ENCODE measurements at places on chromosomes 7 and 10.

- no peak overlapping the region for H3K4me3 ChIP-seq
- no peaks in the 10 kb centered on the region for H3K36me3 ChIP-seq
- no peak for DNase-seq
- no peaks in the 10 kb centered on the region for H3K4me1 ChIP-seq
These were observed 141.5 kb downstream of the EXOC4 start for GRCh38 chr7:133394369-133394768.

- no peaks in the 10 kb centered on the region for H3K4me1 ChIP-seq
- H3K36me3 ChIP-seq, result no peaks in the 10 kb centered on the region
- no peak for DNase-seq
- H3K4me3 ChIP-seq, result no peak overlapping the region
- H3K27me3 ChIP-seq, result no peaks in the 10 kb centered on the region
These were observed 37.6 kb upstream of the NPSR1 start for GRCh38 chr7:34620425-34620824.

DNA sequence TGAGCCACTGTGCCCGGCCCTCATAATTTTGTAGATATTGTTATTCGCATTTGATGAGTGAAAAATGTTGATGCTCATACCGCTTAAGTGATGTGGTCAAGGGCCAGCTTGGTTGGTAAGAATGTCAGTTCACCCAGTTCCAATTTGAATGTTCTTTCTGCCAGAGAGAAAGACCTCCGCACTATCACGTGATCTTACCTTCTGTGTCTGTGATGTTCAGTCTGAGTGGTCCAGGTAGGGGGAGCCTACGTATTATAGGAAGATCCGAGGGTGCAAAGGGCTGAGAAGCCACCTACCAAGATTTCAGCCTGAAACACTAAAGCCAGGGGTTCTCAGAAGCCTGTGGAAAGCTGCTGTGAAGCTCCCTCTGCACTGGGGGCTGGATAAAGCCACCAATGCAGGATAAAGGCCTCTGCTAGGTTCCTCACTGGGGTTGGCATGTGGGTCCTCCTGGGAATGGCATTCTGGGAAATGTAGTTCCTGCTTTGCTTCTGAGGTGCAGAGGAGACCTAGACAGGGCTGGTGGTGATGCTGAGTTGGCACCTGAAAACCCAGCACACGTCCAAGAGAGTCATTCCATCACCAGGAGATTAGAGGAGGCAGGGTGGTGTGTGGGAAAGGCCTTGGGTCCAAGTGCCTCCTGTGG lies 64.7 kb upstream of the AOAH start:
- H3K27ac ChIP-seq, result no peak overlapping the region
- H3K4me3 ChIP-seq, result no peak overlapping the region
- no peaks in the 10 kb centered on the region for H3K36me3 ChIP-seq
- H3K4me1 ChIP-seq, result no peaks in the 10 kb centered on the region

DNA sequence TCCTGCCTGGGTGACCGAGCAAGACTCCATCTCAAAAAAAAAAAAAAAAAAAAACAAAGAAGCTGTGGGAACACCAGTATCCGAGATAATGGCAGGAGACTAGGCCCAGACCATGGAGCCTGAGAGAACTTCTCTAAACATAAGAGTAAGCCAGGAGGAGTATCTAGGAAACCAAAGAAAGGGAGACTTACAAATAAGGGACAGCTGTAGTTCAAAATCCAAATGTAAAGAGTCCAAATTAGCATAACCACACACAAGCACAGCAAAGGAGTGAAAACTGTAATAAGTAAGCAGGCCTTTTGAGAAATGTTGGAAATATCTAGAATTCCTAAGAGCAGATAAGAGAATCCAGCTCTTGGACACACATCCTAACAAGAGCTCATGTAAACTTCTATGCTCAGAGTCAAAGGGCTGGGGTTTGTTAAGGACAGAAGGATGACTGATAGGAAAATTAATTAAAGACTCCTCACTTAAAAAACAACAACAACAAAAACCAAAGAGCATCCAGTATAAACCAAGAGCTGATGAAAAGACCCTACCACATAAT lies 15.8 kb downstream of the ZNF25 start:
- H3K27ac ChIP-seq, result no peak overlapping the region
- H3K4me3 ChIP-seq, result no peak overlapping the region
- no peaks in the 10 kb centered on the region for H3K27me3 ChIP-seq
- no peak for DNase-seq

- H3K4me3 ChIP-seq, result no peak overlapping the region
- H3K27ac ChIP-seq, result peak overlapping the region; percentile 27
- H3K4me1 ChIP-seq, result peaks cover 20% of the 10 kb centered on the region
- H3K27me3 ChIP-seq, result no peaks in the 10 kb centered on the region
- peak; percentile 47 for DNase-seq
These were observed 88.9 kb upstream of the ODAD2 start for GRCh38 chr10:28087661-28088351.

DNA sequence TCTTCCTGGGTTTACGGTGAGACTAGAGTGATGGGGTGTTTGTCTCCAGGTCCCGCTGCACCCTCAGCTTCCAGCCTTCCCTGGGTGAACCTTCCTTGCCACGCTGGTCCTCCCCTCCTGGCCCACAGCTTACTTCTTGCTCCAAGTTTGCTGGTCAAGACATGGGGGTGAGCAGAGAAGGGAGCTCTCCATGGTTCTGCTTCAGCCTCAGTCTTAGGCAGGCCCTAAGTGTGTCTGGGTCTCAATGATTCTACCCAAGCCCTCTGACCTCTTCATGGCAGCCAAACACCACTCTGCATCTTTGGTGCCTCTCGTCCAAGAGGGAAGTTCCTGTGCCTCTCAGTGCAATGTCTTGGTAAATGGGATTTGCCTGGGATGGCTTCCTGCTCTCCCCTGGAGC lies 356.5 kb upstream of the KLF6 start:
- no peak overlapping the region for H3K27ac ChIP-seq
- H3K36me3 ChIP-seq, result no peaks in the 10 kb centered on the region
- no peak overlapping the region for H3K4me3 ChIP-seq
- no peak for DNase-seq
- H3K27me3 ChIP-seq, result no peaks in the 10 kb centered on the region

DNA sequence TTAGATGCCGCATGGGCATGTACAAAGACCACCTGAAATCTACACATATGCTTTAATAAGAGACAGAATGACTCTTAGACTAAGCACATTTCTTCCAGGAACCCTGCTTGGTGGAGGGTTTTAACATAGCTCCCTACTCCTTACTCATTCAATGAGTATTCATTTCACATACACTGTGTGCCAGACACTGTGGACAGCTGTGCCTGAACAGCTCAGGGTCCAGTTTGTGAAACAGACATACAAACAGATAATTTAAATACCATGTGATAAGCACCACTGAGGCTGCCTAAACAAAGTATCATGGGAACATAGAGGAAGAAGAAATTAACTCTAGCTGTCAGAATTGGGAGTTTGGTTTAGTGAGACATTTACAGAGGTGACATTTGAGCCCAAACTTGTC lies 65.2 kb upstream of the ITPRID1 start:
- DNase-seq, result no peak
- no peaks in the 10 kb centered on the region for H3K36me3 ChIP-seq
- H3K4me3 ChIP-seq, result no peak overlapping the region
- no peak overlapping the region for H3K27ac ChIP-seq

GRCh38 chr7:99489235-99489634 lies 10.8 kb downstream of the ZNF394 start:
- no peaks in the 10 kb centered on the region for H3K4me1 ChIP-seq
- H3K4me3 ChIP-seq, result no peak overlapping the region
- H3K27ac ChIP-seq, result no peak overlapping the region

DNA sequence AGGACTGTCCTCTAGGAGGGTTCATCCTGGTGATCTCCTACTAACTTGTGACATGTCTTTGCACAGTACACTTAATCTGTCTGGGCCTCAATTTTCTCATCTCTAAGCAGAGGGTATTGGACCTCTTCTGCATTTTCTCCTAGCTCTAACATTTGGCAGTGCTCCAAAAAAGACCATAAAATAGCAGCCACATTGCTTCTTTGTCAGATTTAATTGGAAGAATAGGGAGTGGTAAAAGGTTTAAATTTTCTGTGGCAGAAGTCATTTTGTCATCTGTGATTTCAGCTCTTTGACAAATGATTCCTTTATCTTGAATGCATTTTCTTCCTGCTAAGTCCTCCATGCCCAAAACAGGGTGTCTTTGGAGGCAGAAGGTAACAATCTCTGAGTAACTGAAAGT lies 289.9 kb upstream of the LRGUK start:
- DNase-seq, result no peak
- H3K4me1 ChIP-seq, result no peaks in the 10 kb centered on the region

Measured in PC-3 (cell line).